ENCODE measurements at places on chromosomes 4 and X.

DNA sequence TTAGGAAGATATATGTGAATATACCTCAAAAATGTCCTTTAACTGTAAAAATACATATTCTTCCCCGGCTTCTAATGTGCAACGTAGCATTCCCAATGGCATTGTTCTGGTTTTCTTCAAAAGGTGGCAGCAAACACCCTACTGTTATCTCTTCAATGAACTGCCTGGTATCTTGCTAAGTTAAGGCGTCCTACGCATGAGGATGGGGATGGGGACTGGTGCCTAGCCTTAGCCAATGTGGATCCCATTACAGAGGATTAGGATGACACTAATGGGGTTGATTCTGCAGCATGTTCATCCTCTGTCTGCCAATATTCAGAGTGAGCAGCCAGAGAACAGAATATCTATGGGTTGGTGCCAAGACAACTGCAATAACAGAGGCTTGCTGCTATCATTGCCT lies 334.9 kb upstream of the ADGRL3 start:
- DNase-seq: peak; percentile 44

GRCh38 chr4:94623126-94623911 lies 134.4 kb upstream of the BMPR1B start:
- no peak for DNase-seq

- DNase-seq: no peak
Measured at GRCh38 chr4:142961866-142962265, 115.8 kb upstream of the INPP4B start.

DNA sequence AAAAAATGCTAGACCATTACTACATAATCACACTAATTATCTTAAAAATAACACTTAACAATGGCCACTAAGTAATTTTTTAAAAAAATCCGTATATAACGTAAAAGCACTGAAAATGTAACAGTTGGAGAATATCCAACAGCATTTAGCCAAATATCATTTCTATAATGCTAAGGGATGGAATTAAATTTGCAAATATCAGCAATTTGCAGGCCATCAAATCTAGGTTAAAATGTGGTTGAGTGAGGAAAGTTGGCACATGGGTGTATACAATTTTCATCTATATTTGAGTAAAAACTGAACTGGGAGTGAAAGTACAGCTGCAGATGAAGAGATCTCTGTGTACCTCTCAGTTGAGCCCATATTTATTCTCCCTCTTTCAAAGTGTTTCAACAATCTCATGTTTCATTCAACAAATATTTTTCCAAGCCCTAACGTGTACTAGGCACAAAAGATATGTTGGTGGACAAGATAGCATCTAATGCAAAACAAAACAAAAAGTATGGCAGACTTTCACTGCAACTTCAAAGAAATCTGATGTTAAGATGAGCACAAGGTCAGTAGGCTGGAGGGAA lies 63.0 kb downstream of the MBNL3 start:
- no peak for DNase-seq

DNA sequence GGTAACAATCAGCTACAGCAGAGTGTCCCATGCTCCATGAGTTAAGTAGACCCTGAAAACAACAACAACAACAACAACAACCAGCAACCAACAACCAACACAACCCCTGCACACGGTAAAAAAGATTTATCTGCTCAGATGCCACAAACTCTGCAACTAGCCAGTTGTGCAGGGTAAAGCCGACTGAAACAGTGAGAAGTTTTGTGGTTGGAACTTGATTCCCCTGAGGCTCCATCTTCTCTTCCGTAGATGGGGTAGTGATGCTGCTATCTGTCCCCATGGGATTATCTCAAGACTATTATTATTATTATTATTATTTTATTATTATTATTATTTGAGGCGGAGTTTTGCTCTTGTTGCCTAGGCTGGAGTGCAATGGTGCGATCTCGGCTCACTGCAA lies 50.6 kb upstream of the RAPGEF2 start:
- DNase-seq: no peak

GRCh38 chrX:93875621-93876282 lies 201.7 kb downstream of the FAM133A start:
- no peak for DNase-seq

DNA sequence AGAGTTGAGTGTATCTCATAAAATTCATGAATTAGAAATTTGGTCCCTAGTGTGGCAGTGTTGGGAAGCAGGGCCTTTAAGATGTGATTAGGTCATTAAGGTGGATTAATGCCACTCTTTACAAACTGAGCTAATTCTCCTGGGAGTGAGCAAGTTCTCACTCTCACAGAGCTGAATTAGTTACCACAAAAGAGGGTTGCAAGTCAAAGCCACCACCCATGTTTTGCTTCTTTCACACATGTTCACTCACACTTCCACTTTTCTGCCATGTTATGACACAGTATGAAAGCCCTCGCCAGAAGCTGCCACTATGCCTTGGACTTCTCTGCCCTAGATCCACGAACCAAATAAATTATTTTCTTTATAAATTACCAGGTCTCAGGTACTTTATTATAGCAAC lies 332.1 kb downstream of the ARAP2 start:
- DNase-seq: no peak

GRCh38 chr4:8365951-8366350 lies 74.6 kb downstream of the ACOX3 start:
- no peak for DNase-seq

DNA sequence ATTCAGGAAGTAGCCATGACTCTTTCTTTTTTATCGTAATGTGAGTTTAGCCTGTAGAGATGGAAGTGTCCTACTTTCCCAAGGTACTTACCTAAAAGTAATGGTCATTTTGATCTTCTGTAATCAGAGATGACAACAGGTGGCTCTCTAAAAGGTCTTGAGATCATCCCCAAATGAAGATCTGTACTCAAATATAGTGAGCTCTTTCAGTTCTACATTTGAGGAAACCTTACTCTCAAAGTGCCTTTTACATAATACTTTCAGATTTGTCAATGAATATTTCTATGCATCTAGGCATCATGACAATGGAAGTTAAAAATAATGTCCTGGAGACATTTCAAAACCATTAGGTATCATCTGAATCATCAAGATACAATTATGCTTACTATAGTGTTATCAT lies 17.2 kb upstream of the MND1 start:
- DNase-seq: no peak

DNA sequence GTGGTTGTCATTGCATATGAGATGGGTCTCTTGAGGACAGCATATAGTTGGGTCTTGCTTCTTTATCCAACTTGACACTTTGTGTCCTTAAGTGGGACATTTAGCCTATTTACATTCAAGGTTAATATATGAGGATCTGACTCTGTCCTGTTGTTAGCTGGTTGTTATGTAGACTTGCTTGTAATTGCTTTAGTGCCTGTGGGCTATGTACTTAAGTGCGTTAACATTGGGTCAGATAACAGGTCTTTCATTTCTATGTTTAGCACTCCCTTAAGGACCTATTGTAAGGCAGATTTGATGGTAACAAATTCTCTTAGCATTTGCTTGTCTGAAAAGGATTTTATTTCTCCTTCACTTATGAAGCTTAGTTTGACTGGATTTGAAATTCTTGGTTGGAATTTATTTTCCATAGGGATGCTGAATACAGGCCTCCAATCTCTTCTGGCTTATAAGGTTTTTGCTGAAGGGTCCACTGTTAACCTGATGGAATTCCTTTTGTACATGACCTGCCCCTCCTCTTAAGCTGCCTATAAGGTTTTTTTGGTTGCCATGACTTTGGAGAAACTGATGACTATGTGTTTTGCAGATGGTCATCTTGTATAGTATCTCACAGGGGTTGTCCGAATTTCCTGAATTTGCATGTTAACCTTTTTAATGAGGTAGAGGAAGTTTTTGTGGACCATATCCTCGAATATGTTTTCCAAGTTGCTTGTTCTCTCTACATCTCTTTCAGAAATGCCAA lies 162.0 kb downstream of the NKX6-1 start:
- no peak for DNase-seq

DNA sequence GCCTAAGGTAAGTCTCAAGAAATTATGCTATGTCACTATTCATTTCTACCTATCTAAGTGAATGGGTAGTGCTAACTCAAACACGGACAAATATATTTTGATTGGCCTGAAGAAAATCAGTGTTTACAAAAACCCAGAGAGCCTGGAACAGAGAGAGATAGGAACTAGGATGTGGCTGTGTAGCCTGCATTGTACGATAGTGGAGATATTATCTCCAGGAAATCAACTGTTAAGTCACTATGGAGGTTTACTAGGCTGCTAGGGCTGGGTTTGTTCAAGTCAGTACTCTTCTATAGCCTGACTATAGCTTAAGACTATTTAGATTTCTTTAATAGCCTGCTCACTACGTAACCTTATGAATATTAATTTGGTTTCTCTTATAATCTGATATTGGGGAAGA lies 127.9 kb downstream of the TACR3 start:
- DNase-seq: no peak

All from trophoblast cell (in vitro differentiated cells and primary cell).